Activated CD8-positive, alpha-beta memory T cell treated with anti-CD3 and anti-CD28 coated beads, Interleukin-2, amount 10 ng/mL, durations not matched to agents 7 days and 5 days (primary cell): ENCODE measurements at places on chromosomes 6 and 20.

GRCh38 chr6:139518556-139519091, 144.2 kb upstream of the CITED2 start:
- DNase-seq: no peak

- DNase-seq: no peak
These were observed 270.7 kb upstream of the RGS17 start for GRCh38 chr6:153401751-153402150.

DNA sequence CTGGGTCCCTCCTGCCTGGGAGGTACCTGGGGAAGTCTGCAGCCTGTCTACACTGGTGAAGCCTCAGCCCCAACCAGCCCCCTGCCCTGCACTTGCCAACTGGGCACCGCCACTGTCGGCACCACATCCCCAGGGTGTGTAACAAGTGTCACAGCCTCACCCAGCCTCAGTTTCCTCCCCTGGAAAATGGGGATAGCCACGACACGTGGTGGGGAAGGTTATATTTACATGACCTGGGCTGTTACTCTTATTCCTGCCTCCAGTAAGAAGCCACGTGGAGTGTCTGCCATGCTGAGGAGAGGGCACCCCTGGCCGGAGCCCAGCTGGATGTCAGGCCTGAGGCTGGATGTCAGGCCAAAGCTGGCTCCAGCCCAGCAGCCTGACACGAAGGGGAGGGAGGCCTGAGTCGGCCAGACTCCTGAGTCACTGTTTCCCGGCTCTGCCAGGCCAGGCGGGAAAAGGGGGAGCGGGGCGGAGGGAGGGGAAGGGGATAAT, 44.9 kb downstream of the SNAI1 start:
- DNase-seq: no peak

- DNase-seq: no peak
These were observed 5.8 kb upstream of the IGF2R start for GRCh38 chr6:159963111-159963510.

DNA sequence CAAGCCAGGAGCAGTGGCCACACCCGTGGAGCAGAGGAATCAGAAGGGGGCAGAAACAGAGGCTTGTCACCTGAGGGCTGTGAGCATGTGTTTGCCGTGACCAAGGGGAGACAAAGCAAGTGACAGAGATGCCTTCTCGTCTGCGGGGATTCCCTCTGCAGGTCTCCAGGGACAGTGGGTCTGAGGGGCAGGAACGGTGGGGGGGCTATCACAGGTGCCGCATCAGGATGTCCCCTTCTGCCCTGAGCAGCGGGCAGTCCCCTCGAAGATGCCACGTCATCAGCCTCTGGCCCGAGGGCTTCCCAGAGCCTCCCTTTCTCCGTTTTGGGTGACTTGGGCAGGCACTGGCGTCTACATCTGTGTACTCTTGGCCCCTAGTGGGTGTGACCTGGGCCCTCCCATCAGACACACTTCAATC, 338.7 kb downstream of the PREX1 start:
- DNase-seq: no peak

DNA sequence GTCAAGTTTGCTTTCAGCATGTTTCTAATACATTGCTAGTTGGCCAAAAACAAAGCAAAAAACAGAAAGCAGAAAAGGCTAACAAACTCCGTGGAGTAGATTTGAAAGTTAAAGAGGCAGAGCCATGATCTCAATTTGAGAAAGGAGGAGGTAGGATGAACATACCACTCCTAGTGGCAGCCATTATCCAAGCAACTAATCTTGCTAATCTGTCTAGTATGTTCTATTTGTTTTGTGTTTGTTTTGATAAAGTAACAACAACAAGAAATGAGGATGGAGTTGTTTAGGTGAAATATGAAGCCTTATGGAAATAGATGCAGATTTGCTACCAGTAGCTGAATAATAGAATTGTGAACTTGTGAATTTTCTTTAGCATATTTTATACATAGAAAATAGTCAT, 295.5 kb upstream of the PRDM1 start:
- DNase-seq: no peak

- DNase-seq: no peak
These were observed 254.5 kb downstream of the TMEM242 start for GRCh38 chr6:157068691-157069324.

DNA sequence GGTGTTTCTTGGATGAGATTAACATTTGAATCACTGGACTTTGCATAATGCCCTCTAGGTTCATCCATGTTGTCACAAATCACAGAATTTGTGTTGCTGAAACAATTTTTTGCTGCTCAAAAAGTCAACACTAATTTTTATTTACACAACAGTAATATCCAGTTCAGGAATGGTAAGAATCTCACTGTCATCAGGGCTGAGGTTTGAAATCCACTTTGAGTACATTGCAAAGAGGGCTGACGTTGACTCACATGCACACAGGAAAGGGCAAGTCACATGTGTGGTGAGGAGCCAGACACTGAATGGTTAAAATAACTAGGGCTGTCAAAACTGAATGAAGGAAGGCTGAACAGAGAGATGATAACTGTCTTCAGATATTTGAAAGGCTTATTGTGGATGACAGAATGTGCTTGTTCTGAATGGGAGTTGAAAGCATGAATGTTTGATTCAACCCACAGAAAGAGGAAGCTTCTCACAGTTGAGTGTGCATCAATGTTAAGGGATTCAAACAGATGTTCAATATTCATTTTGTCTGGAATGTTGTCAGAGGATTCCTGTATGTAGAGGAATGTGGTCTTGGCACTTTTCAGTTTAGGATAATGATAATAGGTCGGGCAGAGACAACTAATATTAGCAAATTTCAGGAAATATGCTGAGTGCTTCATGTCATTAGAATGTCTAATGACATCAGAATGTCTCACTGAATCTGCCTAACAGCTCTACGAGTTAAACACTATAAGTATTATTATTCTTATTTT, 3.6 kb upstream of the ADGRG6 start:
- no peak for DNase-seq

- no peak for DNase-seq
These were observed 46.7 kb upstream of the SUPT3H start for GRCh38 chr6:45424451-45424861.
